ENCODE measurements at places on chromosomes 6 and 20.

GRCh38 chr6:3269281-3269975 is 10.7 kb downstream of the PSMG4 start:
- DNase-seq = no peak

GRCh38 chr20:21162631-21163030 is 36.7 kb downstream of the KIZ start:
- DNase-seq = no peak

GRCh38 chr20:8454137-8454712 is 322.2 kb downstream of the PLCB1 start:
- no peak for DNase-seq

DNA sequence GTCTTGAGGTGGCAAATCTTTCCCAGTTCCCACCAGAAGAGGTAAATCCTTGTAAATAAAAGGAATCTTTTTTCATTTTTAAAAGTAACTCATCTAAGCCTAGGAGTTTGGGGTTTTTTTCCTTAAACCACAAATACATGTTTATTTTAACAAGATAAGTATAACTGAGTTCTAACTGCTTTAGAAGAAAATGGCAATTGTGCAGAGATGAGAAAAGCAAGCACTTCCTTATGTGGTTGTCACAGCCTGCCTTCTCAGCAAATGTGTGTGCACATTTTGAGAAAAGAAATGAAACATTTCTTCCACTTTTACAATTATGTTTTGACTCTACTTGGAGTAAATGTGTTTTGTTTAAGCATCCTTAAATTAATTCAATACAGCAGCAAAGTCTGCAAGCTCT is 17.7 kb downstream of the HCK start:
- DNase-seq = no peak

GRCh38 chr20:25399037-25399430 is 8.4 kb upstream of the ABHD12 start:
- peak; percentile 58 for DNase-seq

DNA sequence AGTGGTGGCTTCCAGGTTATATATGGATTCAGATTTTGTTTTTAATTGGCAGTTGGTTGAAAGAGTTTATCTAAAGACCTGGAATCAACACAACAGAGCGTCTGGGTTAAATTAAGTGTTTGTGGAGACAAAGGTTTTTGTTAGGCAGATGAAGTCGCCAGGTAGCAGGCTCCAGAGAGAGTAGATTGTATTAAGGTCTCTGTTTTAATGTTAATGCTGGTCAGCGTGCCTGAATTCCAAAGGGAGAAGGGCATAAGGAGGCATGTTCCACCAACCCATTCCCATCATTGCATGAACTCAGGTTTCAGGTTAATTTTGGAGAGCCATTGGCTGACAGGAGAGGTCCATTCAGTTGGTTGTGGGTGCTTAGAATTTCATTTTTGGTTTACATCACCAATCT is 744.1 kb upstream of the GJE1 start:
- no peak for DNase-seq

DNA sequence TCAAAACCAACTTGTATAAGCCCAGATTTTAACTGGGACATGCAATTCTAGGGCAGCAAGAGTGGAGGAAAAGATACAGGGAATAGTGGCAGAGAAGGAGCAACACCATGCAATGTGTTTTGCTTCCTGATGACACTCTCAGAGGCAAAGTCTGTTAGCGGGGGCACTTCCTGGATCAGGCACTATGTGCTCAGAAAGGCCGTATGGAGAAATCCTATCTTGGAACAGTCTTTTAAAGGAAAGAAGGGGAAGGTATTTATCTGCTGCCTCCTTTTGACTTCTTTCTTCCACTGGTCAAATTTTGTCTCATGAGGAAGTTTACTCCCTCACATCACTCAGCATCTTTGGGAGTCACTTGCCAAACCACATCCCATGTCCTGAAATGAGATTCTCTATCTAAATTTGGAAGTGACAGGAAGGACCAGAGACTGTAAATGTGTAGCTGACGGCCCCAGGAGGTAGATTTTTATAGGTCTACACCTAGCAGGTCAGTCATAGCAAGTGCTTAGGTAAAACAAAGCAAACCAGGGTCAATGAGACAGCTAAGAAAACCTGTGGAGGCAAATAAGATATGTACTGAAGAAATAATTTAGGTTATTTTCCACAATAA is 91.7 kb upstream of the ELOVL5 start:
- no peak for DNase-seq

DNA sequence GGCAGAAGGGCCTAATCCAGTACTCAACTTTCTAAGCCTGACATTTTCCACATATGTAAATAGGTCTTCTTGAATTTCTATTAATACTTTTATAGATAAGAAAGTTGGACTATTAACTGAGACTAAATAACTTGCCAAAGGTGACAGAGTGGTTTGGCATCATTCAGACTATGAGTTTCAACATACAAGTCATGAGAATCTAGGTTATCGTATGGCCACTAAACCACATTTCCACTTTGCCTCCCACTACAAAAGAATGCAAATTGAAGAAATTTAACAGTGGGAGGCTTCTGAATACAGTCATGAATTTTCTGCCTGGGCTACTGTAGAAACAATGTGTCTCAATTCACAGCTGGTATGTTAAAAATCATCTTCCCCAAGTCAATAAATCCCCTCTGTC is 531.0 kb upstream of the AGPAT4 start:
- no peak for DNase-seq
